ENCODE measurements at places on chromosomes 13 and 19. TPM values are rescaled to one million over a fixed set of nuclear protein-coding genes. Genes with fewer than 3 reads are reported as not detected.

TPGS1 gene
- total RNA-seq, result 10.8 TPM

ZNF846 gene
- total RNA-seq, result 6.8 TPM

FFAR1 gene
- not detected for total RNA-seq

IL11 gene
- 1.7 TPM for total RNA-seq

FBN3 gene
- total RNA-seq, result not detected

ZNF506 gene
- 29.1 TPM for total RNA-seq

TTC9B gene
- not detected for total RNA-seq

BEST2 gene
- 62.0 TPM for total RNA-seq

GPC5 gene
- total RNA-seq, result not detected

GIPR gene
- total RNA-seq, result 0.95 TPM

PRKD2 gene
- 59.0 TPM for total RNA-seq

CALR3 gene
- not detected for total RNA-seq

IGSF23 gene
- total RNA-seq, result not detected

SIGLEC8 gene
- total RNA-seq, result 1.0 TPM

PDS5B gene
- 17.8 TPM for total RNA-seq

ZNF100 gene
- 3.4 TPM for total RNA-seq

ZNF433 gene
- total RNA-seq, result 22.6 TPM

PGLYRP2 gene
- 0.21 TPM for total RNA-seq

SLC46A3 gene
- total RNA-seq, result 8.9 TPM

PLPP2 gene
- 114 TPM for total RNA-seq

C19orf73 gene
- 9.3 TPM for total RNA-seq

NLRP13 gene
- not detected for total RNA-seq

PTGER1 gene
- not detected for total RNA-seq

B3GNT8 gene
- total RNA-seq, result 5.7 TPM

IGFL3 gene
- total RNA-seq, result 17.7 TPM

SIGLECL1 gene
- not detected for total RNA-seq

AXL gene
- 35.4 TPM for total RNA-seq

C19orf81 gene
- not detected for total RNA-seq

HAUS8 gene
- total RNA-seq, result 3.5 TPM

NMRK2 gene
- total RNA-seq, result not detected

BRME1 gene
- 23.0 TPM for total RNA-seq

HSPH1 gene
- 46.9 TPM for total RNA-seq

KLK10 gene
- total RNA-seq, result 85.3 TPM

CYP2F1 gene
- total RNA-seq, result not detected

VSTM2B gene
- not detected for total RNA-seq

CGB3 gene
- not detected for total RNA-seq

PSG1 gene
- total RNA-seq, result not detected

SIAH3 gene
- 0.10 TPM for total RNA-seq

KLK6 gene
- total RNA-seq, result 5.4 TPM

LHB gene
- not detected for total RNA-seq

KLK2 gene
- total RNA-seq, result not detected

LILRB3 gene
- total RNA-seq, result 0.34 TPM

ZNF541 gene
- 0.80 TPM for total RNA-seq

Measured in suprapubic skin (tissue), 4 donors.